ENCODE measurements at places on chromosomes 7 and 10.

DNA sequence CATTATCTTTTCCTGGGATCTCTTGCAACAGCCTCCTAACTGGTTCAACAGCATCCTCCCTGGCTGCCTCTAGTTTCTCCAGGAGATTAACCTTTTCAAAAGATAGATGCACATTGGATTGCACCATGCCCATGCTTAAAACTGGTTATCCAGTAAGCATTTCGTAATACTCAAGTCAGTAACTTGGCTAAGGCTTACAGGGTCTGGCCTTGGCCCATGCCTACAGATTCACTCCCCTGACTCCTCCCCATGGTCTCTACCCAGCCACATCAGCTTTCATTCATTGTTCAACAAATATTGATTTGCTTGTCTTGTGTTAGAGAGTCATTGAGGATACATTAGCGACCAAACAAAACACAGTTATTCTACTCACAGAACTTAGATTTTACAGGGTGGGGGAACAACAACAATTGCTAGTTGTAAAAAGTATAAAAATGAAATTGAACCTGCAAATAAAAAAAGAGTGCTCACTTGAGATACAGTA lies 1.8 kb upstream of the KIF20B start:
- DNase-seq = no peak

DNA sequence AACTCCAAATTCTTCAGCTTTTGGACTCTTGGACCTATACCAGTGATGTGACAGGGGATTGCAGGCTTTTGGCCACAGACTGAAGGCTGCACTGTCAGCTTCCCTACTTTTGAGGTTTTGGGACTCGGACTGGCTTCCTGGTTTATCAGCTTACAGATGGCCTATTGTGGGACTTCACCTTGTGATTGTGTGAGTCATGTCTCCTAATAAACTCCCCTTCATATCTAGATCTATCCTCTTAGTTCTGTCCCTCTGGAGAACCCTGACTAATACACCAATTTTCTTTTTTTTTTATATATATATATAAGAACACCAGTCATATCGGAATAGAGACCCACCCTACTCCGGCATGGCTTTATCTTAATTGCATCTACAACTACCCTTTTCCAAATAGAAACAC lies 166.8 kb downstream of the ETV1 start:
- no peak for DNase-seq

DNA sequence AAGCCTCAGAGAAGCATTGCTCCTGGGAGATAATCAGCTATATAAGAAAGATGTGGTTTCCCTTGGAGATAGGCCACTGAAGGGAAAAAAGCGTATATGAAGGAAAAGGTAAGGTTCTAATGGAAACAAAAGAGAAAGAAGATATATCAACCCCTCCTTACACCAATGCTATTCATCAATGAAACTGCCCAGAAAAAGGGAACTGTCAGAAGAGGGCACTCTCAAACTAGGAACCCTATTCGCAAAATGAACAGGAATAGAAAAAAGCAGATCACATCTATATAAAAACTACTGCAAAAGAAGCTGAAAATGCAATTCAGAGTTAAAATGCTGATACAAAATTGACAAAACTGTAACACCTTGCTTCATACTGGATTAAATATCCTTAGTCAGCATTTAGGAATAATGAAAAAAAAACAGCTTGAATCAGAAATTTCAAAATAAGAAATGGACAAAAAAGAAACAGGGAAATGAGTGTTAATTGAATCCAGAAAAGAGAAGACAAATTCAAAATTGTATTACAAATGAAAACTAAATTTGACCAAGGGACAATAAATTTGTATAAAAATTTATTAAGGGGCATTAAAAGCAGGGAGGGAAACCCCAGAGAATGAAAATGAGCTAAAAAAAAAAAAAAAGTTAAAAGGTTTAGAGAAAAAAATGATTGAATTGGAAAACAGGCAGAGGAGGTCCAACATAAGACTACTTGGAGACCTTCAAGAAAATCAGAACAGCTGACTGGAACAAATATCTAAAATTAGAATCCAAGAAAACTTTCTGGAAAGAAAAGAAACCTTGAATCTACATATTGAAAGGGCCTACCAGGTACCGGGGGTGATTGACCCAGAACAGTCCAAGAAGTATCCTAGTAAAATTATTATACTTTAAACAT lies 17.9 kb downstream of the NHLRC2 start:
- no peak for DNase-seq

- no peak for DNase-seq
Measured at GRCh38 chr7:33221390-33221789, 92.0 kb downstream of the BBS9 start.

GRCh38 chr10:104766341-104766740 lies 125.3 kb downstream of the SORCS3 start:
- no peak for DNase-seq

DNA sequence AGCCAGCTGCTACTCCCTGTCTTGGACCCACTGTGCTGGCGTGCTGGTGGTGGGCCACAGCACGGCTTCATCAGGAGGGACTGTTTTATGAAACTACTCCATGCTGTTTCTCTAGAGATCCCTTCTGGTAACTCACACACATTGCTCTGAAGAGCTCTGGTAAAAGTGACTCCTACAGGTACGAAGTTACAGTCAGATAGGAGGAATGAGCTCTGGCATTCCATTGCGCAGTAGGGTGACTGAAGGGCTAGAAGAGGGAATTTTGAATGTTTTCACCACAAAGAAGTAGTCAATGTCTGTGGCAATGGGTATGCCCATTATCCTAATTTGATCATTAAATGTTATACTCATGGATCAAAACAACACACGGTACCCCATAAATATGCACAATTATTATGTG lies 609 bp downstream of the MAT1A start:
- DNase-seq = no peak

GRCh38 chr10:103951183-103951582 lies 15.8 kb upstream of the SLK start:
- DNase-seq = no peak

DNA sequence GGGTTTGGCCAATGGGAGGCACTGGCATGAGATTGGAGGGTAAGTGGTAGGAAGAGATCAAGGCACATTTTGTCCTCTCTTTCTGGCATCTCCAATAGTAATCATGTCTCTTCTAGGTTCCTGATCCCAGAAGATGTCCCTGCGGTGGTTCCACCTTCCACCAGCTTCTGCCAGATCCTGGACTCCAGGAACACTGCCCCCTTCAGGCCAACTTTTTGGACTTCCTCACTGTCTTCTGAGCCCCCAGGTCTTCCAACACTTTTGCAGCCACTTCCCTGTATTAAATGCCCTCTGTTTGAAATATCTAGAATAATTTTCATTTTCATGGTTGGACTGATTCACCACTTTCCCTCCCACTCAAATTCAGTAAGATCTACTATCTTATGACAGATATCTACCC lies 60.9 kb downstream of the BAMBI start:
- no peak for DNase-seq

GRCh38 chr7:40579401-40579800 lies 444.6 kb downstream of the SUGCT start:
- no peak for DNase-seq

DNA sequence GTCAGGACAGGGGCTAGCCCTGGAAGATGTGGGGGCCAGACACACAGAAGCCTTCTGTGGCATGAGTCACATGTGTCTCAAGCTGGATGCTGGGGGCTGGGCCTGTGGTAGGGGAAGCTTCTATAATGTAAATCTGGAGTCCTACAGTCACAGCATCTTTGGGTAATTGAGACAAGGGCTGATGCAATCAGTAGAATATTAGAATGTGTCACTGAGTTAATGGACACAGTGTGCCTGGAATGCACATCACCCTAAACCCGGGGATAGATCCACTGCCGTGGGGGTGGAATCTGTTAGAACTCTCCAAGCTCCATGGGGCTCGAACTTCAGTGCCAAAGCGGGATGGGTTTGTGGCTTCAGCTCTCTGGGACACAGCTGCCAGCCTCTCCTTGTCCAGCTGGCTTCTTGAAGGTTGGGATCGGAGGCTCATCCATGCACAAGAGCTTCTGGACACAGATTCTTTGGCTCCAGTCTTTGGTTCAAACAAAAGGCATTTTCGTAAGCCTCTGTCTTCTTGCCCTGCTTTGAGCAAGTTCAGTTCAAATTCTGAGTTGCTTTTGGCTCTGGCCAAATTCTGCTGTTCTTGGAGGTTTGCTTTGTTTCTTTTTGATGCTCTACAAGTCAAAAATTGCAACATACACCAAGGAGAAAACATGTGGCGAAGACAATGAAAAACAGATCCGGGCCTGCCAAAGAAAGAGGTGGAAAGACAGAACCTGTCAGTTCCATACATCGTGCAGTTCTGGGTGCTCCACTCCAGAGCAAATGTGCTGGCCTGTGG lies 194.8 kb upstream of the ZNF32 start:
- DNase-seq = peak; percentile 73

GRCh38 chr7:93265220-93265619 lies 33.1 kb downstream of the VPS50 start:
- no peak for DNase-seq

DNA sequence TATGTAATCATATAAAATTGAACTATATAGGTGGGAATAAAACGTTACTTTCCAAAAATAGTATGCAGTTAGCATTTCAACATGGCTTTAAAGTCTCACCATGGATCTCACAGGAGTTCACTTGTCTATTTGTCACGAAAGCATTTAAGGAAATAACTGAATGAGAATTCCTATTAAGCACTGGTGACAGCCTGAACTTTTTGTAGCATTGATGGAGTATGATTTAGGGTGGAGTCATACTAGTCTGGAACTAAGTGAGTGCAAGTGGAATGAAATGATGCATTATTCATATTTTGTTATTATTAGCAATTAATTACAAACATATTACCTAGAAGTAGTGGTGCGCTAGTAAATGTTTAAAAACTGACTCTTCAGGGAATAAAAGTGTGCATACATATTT lies 26.0 kb upstream of the HIBADH start:
- DNase-seq = no peak

DNA sequence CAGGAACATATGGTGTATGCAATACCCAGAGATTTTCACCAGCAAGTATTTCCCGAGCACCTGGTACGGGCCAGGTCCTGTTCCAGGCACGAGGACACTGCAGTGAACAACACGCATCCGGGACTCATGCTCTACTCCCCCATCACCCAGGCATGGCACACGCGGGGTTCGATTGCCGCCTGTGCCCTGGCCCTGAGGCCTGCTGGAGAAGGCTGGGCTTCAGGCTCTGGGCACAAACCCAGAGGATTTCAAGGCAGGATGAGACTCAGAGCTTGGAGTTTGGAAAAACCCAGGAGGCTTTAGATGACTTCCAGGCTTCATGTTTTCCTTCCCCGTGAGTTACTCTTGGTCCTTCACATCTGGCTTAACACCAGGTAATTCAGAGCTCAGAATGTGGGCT lies 143.5 kb downstream of the NEURL1 start:
- DNase-seq = no peak

DNA sequence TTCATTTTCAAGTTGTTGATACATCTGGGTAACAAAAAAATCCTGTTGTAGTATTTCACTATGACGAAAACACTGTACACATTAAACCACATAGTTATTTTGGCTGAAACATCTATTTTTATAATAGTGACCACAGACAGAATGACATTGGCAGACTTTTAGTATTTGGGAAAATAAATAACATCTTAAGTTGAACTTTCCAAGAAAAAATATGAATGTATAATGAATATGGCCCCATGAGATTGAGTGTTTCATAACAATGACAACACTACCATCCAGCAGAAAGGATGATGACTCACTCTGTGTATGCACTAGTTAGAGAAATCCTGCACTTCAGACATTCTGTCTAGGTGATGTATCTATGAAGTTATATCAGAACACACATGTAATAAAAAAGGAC lies 118.1 kb downstream of the SEMA3D start:
- DNase-seq = no peak

GRCh38 chr7:1210321-1210978 lies 22.2 kb upstream of the UNCX start:
- DNase-seq = no peak

DNA sequence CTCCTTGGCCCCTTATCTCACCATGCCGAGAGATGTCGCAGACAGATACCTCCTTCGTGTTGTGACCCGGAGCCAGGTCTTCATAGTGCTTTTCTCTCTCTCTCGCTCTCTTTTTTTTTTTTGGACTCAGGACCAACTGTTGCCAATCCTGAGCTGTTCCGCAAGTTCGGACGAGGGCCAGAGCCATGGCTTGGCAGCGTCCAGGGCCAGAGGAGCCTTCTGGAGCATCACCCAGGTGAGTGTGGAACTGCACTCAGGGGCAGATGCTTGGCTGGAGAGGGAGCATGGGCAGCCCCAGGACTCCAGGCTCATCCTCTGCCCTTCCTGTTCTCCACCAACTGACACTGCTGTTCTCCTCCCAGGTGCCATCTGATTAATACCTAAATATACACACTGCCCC lies 7.8 kb downstream of the ZNF862 start:
- no peak for DNase-seq

DNA sequence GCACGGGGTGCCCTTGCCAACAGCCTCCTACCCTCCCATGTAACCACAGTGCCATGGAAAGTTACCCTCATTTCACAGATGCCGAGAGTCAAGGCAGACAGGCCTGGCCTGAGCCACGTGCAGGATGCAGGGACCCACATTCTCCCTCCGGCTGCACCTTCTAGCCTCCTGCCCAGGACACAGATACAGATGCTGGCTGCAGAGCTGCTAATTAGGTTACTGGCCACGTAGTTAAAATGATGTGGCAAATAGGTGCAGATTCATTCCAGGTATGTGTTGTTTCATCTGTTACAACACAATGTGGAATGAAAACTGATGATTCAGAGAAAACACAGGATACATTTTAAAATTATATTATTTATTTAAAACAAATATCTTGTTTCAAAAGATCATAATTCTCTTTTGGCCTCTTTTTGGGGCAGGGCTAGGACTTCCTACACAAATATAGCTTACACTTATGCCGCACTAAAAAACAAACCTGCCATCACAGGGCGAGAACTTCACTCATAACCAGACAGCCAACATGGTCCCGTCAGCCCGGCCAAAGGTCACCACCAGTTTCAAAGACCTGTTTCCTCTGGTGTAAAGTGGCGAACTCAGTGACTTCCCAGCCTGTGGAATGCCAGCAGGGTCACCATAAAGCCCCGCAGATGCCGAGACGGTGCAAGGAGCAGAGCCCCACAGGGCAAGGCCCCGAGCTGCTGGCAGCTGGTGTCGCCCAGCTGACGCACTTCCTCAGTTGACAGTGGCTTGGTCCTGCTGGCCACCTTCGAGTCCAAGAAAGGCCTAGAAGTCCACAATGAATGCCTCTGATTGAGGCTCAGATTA lies 83.5 kb downstream of the TNS3 start:
- no peak for DNase-seq

GRCh38 chr7:73701357-73701995 lies 18.0 kb downstream of the STX1A start:
- no peak for DNase-seq

DNA sequence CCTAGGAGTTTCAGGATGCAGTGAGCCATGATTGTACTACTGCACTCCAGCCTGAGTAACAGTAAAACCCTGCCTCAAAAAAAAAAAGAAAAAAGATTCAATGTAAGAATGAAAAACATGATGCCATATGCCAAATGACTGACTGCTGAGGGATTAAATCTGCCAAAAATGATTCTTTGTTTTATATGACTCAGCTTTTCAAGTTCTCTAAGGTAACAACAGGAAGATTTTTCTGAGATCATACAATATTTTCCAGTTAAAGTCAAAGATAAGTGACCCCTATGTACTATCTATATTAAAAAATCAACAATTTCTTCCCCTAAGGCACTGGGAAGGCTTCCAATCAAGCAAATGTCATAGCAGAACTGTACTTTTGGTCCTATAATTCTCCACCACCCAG lies 271.2 kb upstream of the IMMP2L start:
- DNase-seq = no peak

Measured in lower leg skin (tissue), 4 donors.